Fibroblast of villous mesenchyme (primary cell): ENCODE measurements at places on chromosomes 11 and 22. TPM values are rescaled to one million over a fixed set of nuclear protein-coding genes. Genes with fewer than 3 reads are reported as not detected.

Gene HBG1
- total RNA-seq, result not detected in 2 replicates

Gene APLNR
- not detected in 2 replicates for total RNA-seq

Gene FAM180B
- total RNA-seq, result not detected in 2 replicates

Gene GSTT2B
- 1.3 and 1.9 TPM in 2 replicates for total RNA-seq

Gene INSC
- total RNA-seq, result under 0.01 and 0.32 TPM in 2 replicates

Gene KCNQ1
- not detected in 2 replicates for total RNA-seq

Gene MB
- not detected in 2 replicates for total RNA-seq
